ENCODE measurements at places on chromosomes 7 and 10.

DNA sequence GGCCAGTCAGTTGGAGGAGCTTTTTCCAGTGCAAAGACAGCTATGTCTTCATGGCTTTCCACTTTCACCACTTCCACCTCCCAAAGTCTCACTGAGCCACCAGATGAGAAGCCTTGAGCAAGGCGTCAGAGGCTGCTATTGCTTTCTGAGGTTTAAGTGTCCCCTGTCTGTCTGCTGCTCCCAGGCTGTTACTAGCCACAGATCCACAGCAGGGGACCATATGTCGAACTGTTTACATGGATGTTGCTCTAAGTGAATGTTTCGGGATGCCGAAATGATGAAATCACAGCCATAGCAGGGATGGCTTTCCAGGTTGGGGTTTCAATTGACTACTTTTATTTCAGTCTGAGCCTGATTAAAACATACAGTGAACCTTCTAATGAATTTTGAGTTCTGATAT lies 88.5 kb downstream of the AVL9 start:
- peaks cover 6% of the 10 kb centered on the region for H3K4me1 ChIP-seq
- peaks cover 63% of the 10 kb centered on the region for H3K36me3 ChIP-seq
- H3K4me3 ChIP-seq: no peak overlapping the region
- no peak overlapping the region for H3K27ac ChIP-seq
- DNase-seq: no peak

DNA sequence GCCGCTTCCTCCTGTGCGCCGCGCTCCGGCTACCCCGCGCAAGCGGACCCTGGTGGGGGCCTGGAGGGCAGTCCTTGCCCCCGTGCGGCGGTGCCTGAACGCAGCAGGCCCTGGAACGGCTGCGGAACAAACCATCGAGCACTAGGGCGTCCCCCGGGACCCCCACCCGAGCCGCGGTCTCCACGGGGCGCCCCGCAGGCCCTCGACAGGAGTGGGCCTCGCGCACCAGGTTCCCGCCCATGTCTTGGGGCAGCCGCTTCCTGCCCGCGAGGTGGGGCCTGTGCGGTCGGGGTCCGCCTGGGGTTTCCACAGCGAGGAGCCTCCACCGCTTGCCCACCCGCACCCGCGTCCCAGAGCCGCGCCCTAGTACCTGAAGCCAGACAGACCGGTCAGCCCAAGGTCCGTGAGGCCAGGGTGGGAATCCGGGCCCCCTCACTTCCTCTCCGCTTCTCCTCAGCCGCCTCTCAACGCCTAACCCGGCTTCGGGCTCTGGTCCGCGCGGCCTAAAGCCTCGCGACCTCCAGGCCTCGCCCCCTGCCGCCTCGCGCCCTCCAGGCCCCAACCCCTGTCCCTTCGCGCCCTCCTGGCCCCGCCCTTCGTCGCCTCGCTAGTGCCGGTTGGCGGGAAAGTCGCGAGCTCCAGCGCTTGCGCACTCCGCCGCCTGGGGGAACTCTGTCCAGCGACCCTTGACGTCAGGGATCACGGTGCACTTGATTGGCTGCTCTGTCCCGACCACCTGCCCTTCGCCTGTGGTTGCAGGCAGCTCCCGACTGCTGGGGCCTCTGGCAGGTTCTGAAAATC lies 7.0 kb upstream of the GBX1 start:
- H3K4me1 ChIP-seq: peaks cover 5% of the 10 kb centered on the region
- peaks cover 10% of the 10 kb centered on the region for H3K27me3 ChIP-seq

DNA sequence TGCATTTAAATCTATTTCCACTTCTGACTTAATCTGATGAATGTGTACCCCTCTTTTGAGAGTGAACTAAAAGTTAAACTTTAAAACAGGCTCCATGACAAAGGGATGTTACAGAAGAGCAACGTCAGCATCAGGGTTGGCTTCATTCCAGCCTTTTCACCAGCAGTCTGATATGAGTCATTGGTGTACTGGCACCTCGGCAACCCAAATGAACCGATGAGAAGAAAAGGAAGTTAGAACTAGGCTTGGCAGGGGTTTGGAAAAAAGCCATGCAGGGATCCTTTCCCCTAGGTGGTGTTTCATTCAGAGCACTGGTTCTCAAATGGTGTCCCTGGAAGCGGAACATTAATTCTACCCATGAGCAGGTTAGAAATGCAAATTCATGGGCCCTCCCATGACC lies 53.6 kb downstream of the SEC61G start:
- no peaks in the 10 kb centered on the region for H3K36me3 ChIP-seq
- no peak for DNase-seq
- no peaks in the 10 kb centered on the region for H3K27me3 ChIP-seq
- H3K27ac ChIP-seq: no peak overlapping the region
- no peaks in the 10 kb centered on the region for H3K4me1 ChIP-seq
- no peak overlapping the region for H3K4me3 ChIP-seq

DNA sequence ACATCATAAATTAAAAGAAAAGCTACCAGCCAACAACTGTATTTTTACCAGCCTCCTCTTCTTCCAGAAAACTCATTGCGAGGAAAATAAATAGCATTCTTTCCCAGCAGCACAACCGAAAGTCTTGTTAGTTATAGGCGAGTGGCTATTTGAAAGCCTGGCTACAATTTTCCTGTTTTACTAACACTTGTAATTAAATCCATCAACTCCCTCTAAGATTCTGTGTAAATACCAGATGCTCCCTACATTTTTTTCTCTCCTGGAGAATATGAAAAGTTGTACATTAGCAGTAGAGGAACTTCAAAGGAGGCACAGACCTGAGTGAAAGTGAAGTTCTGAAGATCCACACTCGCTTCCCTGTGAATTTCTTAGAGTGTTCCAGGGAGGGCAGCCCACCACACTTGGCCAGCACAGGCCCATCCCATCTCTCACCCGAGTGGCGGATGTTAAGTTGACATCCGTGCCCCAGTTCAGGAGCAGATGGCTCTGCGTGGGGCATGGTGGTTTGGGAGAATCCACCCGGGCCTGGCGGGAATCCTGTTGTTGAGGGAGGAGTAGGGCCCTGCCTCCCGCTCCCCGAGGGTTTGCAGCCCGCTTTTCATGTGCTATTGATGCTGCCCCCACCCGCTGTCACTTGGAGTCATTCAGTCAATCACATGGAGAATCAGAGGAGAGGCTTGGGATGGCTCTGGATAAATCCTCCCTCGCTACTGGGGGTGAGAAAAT lies 451.0 kb upstream of the GALNT17 start:
- H3K4me3 ChIP-seq: no peak overlapping the region
- no peak overlapping the region for H3K27ac ChIP-seq
- no peaks in the 10 kb centered on the region for H3K36me3 ChIP-seq
- no peaks in the 10 kb centered on the region for H3K4me1 ChIP-seq
- no peaks in the 10 kb centered on the region for H3K27me3 ChIP-seq

- peak overlapping the region; percentile 60 for H3K4me3 ChIP-seq
- H3K27ac ChIP-seq: peak overlapping the region; percentile 51
- H3K4me1 ChIP-seq: peaks cover 42% of the 10 kb centered on the region
- no peaks in the 10 kb centered on the region for H3K27me3 ChIP-seq
- peaks cover 7% of the 10 kb centered on the region for H3K36me3 ChIP-seq
Observed at GRCh38 chr7:6376820-6377219, 70.9 kb downstream of the DAGLB start.

DNA sequence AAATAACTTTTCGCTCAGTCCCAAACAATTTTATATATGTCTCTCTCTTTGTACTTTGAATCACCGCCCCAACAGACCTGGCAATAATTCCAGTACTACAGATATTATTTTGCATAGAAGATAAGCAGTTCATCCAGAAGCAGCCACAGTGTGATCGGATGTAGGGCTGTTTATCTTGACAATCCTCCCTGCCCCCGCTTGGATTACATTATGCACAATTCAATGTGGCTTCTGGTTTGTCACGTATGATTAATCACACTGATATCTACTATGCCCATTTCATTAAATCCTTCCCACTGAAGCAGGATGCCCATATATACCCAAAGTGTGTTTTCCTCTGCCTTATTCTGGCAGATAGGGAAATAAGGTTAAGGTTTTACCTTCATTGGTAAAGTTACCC lies 115.2 kb downstream of the PDE1C start:
- no peak overlapping the region for H3K4me3 ChIP-seq
- no peak overlapping the region for H3K27ac ChIP-seq
- H3K4me1 ChIP-seq: no peaks in the 10 kb centered on the region
- H3K27me3 ChIP-seq: no peaks in the 10 kb centered on the region
- H3K36me3 ChIP-seq: no peaks in the 10 kb centered on the region

- H3K4me3 ChIP-seq: no peak overlapping the region
- H3K36me3 ChIP-seq: no peaks in the 10 kb centered on the region
- no peaks in the 10 kb centered on the region for H3K27me3 ChIP-seq
- H3K4me1 ChIP-seq: peaks cover 5% of the 10 kb centered on the region
Observed at GRCh38 chr10:68469838-68470237, 1.9 kb downstream of the DNA2 start.

- no peak overlapping the region for H3K4me3 ChIP-seq
- H3K27me3 ChIP-seq: peaks cover 2% of the 10 kb centered on the region
- peak; percentile 86 for DNase-seq
- no peak overlapping the region for H3K27ac ChIP-seq
- H3K4me1 ChIP-seq: peaks cover 45% of the 10 kb centered on the region
Observed at GRCh38 chr10:70477661-70478162, 855 bp upstream of the PALD1 start.

- H3K4me3 ChIP-seq: no peak overlapping the region
- H3K27ac ChIP-seq: no peak overlapping the region
- no peaks in the 10 kb centered on the region for H3K36me3 ChIP-seq
- no peaks in the 10 kb centered on the region for H3K27me3 ChIP-seq
- no peak for DNase-seq
Observed at GRCh38 chr10:124511205-124512039, 49.8 kb downstream of the LHPP start.

- H3K4me1 ChIP-seq: no peaks in the 10 kb centered on the region
- no peak overlapping the region for H3K27ac ChIP-seq
- no peak overlapping the region for H3K4me3 ChIP-seq
- no peaks in the 10 kb centered on the region for H3K27me3 ChIP-seq
- DNase-seq: no peak
Observed at GRCh38 chr10:121578298-121578697, 19.9 kb downstream of the FGFR2 start.

GRCh38 chr10:4784667-4785333 lies 41.2 kb upstream of the AKR1E2 start:
- H3K4me1 ChIP-seq: no peaks in the 10 kb centered on the region
- H3K36me3 ChIP-seq: no peaks in the 10 kb centered on the region
- peaks cover 9% of the 10 kb centered on the region for H3K27me3 ChIP-seq

DNA sequence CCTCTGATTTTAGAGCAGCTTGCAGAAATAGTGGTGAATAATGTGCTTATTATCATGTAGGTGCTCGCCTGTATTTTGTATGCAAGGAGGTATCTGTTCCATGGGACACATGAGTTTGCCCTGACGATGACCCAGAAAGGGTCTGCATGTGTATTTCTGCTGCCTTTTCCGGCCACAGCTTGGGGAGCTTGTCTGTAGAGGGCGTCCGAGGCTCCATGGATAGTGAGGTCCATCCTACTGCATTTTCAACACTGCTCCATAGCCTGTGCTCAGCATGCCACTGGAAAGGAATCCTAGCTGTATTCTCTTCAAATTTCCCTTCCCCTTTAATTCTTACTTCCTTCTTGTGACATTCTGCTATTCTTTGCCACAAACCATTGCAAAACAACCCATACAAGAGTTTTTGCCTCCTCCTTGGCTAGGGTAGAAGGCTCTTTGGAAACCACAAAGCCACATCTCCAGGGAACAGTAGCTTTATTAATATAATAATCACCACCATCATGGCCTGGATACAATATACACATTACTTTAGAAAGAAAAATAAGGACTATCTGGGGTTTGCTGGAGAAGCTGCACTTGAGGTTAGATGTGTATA lies 127.7 kb downstream of the DYNC1I1 start:
- H3K36me3 ChIP-seq: no peaks in the 10 kb centered on the region
- no peak overlapping the region for H3K27ac ChIP-seq
- H3K4me1 ChIP-seq: no peaks in the 10 kb centered on the region
- no peak overlapping the region for H3K4me3 ChIP-seq
- H3K27me3 ChIP-seq: no peaks in the 10 kb centered on the region
- DNase-seq: no peak
